ENCODE measurements at places on chromosomes 1 and 21.

DNA sequence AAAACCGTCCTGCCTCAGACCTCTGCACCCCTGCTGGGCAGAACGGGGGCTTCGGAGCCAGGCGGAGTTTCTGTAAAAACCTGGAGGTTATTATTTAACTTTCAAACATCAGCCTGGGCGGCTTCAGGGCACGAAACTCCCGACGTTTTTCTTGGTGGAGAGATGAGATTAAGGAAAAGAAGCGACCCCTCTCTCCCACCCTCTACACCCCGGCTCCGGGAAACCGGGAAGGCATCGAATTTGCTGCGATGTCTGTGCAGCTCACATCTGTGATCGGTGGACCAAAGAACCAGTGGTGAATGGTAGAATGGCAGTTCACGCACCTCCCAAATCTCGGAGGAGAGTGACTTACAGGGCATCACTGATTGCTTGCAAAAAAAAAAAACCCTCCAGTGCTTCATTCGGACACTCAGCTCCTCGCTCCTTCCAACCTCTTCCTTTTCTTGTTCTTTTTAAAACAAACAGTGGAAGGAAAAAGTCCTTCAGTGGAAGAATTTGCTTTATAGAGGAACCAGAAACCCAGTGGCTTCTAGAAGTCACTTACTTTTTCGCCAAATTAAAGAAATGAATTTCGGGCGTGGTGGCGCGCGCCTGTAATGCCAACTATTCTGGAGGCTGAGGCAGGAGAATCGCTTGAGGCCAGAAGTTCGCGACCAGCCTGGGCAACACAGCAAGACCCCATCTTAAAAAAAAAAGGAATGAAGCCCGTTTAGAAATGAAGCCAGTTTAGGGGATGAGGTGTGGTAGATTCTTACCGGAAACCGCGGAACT, 884 bp downstream of the PHACTR4 start:
- DNase-seq: no peak

GRCh38 chr1:118974661-118975060, 13.5 kb downstream of the TBX15 start:
- no peak for DNase-seq

DNA sequence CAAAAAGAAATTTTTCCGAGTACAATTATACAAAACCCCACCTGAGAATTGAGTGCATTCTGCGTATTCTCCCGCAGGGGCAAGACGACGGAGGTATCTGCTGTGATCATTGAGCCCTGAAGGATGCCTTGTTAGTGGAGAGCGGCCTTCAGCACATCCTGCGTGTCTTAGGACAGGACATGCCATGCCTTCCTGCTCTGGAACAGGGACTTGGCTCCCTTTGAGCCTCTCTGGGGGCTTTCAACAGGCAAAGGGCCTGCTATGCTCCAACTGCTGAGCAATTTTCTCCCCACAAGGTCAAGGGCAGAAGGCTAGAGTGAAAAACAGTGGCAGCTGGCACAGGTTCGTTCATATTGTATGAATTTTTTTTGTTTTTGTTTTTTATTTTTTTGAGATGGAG, 52.4 kb downstream of the TOR1AIP2 start:
- no peak for DNase-seq

- no peak for DNase-seq
Observed at GRCh38 chr1:25524568-25525360, 18.6 kb upstream of the LDLRAP1 start.

- DNase-seq: no peak
Observed at GRCh38 chr1:230957580-230957989, 21.1 kb downstream of the TTC13 start.

- DNase-seq: no peak
Observed at GRCh38 chr1:55870106-55870505, 654.9 kb upstream of the USP24 start.

GRCh38 chr1:16068356-16069270, 4.8 kb downstream of the FAM131C start:
- DNase-seq: no peak

DNA sequence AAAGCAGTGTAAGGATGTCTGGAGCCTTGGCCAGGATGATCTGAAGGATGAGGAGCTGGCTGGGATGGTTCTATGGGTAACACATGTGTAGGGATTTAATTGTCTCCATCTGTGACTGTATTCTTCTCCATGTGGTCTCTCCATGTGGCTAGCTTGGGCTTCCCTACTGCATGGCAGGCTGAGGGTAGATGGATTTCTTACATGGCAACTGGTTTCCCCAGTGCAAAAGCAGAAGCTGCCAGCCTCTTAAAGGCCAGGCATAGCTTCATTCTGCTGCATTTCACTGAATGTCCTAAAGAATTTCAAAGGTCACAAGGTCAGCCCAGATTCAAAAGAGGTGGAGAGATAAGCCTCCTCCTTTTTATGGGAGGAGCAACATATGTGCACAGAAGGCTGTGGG, 61.7 kb downstream of the XCL2 start:
- no peak for DNase-seq

DNA sequence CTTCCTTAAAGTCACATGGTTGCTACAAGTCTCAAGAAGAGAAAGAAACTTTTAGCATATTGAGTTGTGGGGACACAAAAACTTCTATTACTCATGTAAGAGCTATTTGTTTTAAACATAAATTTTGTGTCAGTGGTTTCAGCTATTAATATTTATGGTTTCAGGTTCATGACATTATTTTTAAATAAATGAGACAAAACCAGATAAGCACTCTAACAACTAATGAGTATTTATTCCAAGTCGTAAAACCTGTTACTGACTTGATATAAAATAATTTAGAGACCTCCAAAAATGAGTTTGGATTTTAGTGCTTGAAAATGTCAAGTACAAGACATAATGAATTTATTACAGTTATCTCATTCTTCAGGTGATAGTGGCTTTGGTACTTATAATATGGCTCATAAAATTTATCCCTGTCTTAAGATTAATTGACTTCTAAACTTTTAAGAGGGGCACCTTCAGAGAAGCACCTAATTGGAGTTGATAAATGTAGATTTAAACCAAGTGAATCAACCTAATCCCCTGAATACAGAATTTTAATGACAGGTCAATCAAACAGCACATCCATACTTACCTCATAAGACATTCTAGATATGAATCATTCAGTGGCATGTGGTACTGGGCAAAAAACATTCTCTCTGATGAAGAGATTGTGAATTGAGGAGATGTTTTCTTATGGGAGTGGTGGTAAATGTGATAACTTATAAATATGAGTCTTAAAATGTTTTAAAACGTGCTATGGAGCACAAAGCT, 167.7 kb upstream of the PTGFR start:
- no peak for DNase-seq

GRCh38 chr1:192284927-192285326, 31.9 kb upstream of the RGS21 start:
- no peak for DNase-seq

GRCh38 chr1:54359393-54360162, 46.6 kb downstream of the SSBP3 start:
- DNase-seq: no peak

- DNase-seq: no peak
Observed at GRCh38 chr1:113858418-113858817, 13.1 kb downstream of the PTPN22 start.

DNA sequence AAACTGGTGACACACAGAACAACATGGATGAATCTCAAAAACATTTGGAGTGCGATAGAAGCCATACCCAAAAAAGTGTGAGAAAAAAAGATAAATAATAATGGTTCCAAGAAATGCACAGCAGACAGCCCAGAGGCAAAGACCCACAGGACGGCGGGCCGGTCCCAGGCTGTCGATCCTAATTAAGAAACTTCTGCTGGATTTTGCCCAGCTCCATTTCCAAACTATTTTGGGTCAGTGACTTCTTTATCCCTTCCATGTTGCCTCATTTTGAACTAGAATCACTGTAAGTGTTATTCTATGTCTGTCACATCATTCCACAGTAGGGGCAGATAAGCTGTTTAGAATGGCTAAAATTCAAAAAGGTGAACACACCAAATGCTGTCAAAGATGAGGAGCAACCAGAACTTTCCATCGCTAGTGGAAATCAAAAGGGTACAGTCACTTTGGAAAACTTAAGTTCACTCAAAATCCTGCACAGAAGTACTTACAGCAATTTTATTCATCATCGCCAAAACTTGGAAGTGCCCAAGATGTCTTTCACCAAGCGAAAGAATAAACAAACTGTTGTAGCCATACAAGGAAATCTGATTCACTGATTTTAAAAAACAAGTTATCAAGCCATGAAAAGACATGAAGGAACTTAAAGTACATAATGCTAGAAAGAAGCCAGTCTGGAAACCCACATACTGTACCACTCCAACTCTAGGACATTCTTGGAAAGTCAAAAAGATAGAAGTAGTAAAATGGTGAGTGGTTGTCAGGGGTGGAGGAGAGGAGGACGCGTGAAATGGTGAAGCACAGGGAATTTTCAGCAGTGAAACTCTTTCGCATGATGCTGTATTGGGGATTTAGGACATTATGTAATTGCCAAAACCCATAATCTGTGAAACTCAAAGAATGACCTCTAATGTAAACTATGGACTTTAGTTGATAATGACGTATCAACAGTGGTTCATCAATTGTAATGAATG, 7.5 kb downstream of the NBPF1 start:
- no peak for DNase-seq

DNA sequence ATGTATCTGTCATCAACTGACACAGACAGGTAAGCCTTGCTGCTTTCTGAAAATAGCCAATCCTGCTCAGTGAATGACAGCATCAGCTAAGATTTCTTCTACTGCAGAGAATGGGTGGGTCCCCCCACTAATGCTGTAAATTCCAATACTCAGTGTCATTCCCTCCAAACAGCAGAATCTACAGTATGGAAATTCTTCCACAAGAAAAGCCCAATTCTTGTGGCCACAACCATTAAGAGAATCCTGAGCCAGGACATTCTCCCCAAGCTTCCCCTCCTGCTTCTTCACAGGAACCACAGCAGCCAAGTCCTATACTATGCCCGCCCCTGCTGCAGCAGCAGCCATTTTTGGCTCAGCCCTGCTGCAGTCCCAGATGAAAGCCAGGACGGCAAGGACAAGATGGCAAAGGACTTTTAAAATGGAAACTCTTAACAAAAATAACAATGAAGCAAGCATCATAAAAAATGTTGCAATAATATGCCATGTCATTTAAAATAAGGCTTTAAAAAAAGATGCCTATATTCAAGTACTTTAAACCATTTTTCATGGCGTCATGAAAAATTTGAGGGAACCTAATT, 26.8 kb downstream of the EIF4G3 start:
- no peak for DNase-seq

Measured in T-helper 17 cell (primary cell).